ENCODE measurements at places on chromosomes 6 and 20. TPM values are rescaled to one million over a fixed set of nuclear protein-coding genes. Genes with fewer than 3 reads are reported as not detected.

DNA sequence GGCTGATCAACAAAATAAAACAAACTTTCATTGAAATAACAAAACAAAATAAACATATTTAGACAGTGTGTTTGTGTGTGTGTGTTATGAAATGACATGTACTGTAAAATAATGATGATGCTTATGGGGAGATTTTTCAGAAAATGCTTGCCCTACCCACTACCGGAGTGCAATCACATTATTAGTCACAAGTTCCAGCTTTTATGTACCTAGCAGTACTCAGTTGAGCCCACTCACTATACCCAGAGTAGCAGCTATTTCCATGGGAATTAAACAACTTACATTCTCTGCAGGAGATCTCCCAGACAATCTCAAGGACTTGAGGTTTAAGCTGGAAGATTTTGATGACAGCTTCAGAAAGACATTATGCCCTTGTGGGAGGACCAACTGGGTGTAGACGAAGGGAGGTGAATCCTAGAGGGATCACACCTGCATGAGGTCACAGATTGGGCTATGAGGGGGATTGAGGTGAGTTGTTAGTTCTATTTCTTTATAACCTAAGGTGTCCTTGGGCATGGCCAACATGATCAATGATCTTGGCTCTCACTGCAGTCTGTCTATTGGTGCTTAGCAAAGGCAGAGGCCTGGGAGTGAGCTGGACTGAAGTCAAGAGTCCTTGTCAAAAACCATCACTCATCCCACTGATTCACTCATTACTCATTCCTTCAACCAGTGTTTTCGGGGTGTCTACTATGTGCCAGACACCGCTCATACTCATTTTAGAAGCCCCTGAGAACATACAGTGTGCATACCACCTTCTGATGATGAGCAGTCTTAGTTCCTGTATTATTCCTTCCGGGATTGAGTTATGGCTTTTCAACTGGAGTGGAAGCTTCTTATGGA is 6.7 kb upstream of the CLIC5 start:
- no peak for DNase-seq

GRCh38 chr6:26604026-26604425 is 7.3 kb downstream of the ABT1 start:
- DNase-seq: no peak

GRCh38 chr6:36967301-36967700 is 12.8 kb downstream of the PI16 start:
- DNase-seq: peak; percentile 68

GRCh38 chr6:95280686-95281273 is 296.6 kb upstream of the MANEA start:
- peak; percentile 62 for DNase-seq

The SCAND1 gene
- 16.9 TPM for total RNA-seq

The ALDH5A1 gene
- 0.58 TPM for total RNA-seq

The CLIC5 gene
- 9.6 TPM for total RNA-seq

The MLN gene
- not detected for total RNA-seq

The AVP gene
- not detected for total RNA-seq
